Glomerular endothelial cell (primary cell): ENCODE measurements at places on chromosomes 13 and 19.

DNA sequence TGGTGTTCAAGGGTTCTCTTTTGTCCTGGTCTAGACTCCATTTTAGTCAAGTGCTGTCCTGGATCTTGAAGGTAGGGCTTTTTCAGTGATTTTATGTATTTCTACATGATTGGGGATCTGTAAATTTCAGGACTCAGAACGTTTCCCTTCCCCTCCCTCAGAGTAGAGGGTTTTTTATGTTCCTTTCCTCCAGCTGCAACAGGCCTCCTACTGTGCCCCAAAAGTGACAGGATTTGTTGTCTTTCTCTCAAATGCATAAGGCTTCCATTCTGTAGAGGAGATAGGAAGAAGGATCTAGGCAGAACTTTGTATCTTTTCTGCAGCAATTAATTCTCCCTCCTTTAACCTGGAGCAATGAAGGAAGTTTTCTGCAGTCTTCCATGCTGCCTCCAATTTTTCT lies 251.3 kb downstream of the MAB21L1 start:
- DNase-seq = no peak

DNA sequence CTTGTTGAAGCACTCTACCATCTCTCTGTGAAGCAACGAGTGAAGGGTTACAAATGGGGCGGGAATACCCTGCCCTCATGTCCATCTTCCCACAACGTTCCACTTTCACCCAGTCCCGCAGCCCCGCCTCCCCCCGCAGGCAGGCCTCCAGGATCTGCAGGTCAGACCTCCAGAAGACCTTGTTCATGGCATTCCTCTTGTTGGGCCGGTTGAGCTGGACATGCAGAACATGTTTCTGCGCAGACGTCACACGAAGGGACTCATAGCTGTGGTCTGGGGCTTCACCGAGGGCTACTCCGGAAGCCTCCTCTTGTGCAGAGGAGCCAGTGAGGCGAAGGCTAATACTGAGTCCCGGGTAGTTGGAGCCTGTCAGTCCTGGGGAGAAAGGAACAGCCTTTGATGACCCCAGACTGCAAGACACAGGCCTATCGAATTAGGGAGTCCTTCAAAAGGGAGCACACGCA lies 420 bp downstream of the ECH1 start:
- no peak for DNase-seq

GRCh38 chr13:74883834-74884233 lies 598.1 kb downstream of the TBC1D4 start:
- DNase-seq = no peak

- DNase-seq = no peak
These were observed 103.8 kb upstream of the SPATA13 start for GRCh38 chr13:24056616-24057137.

DNA sequence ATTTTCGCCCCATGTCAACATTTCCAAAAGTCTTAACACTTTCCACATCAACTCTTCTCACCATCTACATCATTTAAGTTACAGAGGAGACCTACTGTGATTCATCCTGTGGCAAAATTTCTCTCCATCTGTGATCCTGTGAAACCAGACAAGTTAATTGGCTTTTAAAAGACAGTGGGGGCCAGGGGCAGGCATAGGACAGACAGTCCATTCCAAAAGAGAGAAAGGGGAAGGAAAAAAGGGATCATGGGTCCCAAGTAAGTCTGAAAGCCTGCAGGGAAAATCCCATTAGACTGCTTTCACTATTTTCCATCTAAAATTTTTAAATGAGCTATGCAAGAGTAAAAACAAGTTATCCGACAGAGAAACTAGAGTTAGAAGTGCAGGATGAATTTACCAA lies 121.0 kb downstream of the MRPL57 start:
- no peak for DNase-seq

- no peak for DNase-seq
These were observed 16.9 kb upstream of the C1QTNF9 start for GRCh38 chr13:24292481-24292880.

- DNase-seq = no peak
These were observed 16.2 kb upstream of the CCNE1 start for GRCh38 chr19:29795461-29796172.

GRCh38 chr19:1252221-1252820 lies 3.9 kb downstream of the MIDN start:
- no peak for DNase-seq

- DNase-seq = no peak
These were observed 53.0 kb downstream of the GGACT start for GRCh38 chr13:100535426-100536135.

- no peak for DNase-seq
These were observed 5.0 kb downstream of the JAK3 start for GRCh38 chr19:17842663-17843291.

DNA sequence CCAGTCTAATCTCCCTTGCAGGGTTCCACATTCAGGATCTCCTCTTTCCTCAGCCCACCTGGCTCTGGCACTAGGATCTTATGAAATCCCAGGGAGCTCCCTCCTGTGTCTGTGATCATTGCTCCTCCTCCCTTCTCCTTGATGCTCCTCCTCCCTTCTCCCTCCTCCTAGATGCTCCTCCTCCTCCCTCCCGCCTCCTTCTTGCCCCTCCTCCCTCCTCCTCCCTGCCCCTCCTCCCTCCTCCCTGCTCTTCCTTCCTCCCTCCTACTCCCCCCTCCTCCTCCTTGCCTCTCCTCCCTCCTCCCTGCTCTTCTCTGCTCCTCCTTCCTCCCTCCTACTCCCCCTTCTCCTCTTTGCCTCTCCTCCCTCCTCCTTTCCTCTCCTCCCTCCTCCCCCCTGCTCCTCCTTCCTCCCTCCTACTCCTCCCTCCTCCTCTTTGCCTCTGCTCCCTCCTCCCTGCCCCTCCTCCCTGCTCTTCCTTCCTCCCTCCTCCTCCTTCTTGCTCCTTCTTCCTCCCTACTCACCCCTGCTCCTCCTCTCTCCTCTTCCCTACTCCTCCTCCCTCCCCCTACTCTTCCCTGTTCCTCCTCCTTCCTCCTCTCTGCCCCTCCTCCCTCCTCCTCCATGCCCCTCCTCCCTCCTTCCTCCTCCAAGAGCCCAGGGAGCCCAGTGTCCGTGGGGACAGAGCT lies 14.9 kb upstream of the ZBTB7A start:
- no peak for DNase-seq

GRCh38 chr13:20713014-20713376 lies 9.5 kb downstream of the IL17D start:
- DNase-seq = no peak
